Naive thymus-derived CD4-positive, alpha-beta T cell (primary cell): ENCODE measurements at places on chromosomes 1 and 21.

DNA sequence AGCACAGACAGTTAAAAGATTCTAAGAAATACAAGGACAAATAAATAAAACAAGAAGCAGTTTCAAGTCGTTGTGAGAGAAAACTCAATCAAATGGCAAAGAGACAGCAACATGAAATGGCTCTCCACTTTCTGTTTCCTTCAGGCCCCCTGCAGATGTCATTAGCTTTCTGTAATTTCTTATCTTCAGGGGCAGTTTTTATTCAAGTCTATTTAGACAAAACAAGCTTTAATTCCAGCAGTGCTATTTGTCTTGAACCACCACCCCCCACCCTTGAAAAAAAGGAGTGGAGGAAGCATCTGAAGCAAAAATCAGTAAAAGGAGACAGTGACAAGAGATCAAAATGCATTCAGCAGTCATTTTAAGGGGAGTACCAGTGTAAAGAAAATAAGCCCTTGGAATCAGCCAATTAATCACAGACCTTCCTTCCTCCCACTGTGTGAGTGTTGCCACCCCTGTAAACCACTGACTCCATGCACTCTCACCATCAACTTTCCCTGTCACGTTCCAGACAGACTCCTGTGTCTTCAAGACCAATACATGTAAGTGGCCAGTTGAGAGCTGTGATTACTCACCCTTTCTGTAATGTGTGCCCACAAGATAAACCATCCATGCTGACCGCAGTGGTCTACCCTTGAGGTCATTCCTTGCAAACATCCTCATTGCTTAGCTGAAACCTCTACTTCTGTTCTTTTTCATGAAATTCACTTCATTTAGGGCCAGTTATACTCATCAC lies 136.1 kb upstream of the HOOK1 start:
- no peak for DNase-seq

DNA sequence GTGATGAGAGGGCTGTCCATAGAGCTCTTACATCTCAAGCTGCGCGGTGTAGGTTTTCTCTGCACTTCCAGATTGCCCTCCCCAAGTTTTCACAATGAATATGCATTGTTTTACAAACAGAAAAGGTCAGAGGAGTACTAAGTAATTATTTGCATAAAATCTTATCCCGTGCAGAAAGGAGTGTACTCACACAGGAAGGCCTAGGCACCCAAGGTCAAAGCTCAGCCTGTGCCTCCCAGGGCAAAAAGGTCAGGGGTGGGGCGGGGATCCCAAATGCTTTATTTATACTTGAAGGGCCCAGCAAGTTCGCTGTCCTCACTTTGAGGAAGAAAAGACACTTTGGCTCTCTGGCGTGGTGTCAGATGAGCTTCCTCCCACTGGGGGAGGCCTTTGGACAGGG lies 10.3 kb upstream of the KCNE1 start:
- DNase-seq = no peak

- DNase-seq = no peak
Measured at GRCh38 chr1:64679177-64679576, 65.7 kb upstream of the RAVER2 start.

DNA sequence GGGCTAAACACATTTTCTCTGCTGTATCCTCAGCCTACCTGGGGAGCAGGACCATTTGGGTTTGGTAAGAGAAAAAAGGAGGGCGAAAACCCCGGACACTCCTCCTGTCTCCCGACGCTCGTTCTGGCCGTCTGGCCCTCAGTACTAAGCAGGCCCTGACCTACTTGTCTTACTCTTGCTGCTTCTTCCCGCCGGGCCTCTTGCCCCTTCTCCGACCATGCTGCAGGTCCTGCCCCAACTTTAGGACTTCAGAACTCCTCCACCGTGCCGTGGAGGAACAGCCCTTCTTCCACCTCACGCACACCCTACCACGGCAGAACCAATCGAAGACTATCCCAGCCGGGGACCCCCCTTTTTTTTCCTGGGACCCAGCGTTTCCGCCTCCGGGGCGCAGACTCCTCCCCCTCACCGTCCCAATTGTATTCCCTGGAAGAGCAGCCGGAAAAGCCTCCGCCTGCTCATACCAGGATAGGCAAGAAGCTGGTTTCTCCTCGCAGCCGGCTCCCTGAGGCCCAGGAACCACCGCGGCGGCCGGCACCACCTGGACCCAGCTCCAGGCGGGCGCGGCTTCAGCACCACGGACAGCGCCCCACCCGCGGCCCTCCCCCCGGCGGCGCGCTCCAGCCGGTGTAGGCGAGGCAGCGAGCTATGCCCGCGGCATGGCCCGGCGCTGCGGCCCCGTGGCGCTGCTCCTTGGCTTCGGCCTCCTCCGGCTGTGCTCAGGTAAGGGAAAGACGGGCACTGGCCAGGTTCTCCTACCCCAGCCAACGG lies at the start of gene CHRNB2:
TSS of gene CHRNB2 (plus strand) at position 393 of the 771 bp plus-strand sequence. CDS start at position 660, 267 bp downstream.
- peak; percentile 63 for DNase-seq

GRCh38 chr1:12761781-12762180 lies 11.8 kb upstream of the PRAMEF12 start:
- DNase-seq = no peak

DNA sequence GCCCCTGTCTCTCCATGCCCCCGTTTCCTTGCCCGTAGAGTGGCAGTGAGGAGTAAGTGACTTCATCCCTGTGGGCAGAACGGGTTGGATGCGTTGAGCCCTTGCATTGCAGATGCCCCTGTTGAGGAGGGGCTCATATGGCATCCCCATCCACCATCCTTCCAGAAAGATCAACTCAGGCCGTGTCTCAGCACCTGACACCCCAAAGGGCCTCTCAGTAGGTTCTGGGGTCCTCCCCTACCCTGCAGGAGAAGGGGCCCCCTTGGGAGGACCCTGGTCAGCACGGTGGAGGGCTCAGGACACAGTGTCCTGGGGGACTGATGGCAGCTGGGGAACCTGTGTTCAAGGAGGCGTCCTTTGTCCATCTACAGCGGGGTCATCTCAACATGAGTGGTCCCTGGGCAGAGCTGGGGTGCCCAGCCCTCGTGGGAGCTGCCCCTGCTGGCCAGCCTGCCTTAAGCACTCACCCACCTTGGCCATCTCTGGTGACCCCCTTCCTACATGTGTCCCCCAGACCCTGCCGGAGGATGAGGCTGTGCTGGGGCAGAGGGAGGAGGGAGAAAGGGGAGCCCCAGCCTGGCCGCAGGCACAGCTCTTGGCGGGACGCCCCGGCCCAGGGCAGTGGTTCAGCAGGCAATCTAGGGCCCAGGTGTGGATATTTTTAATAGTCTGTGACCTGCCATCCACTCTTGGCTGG lies 48.2 kb upstream of the ACTRT2 start:
- DNase-seq = no peak

GRCh38 chr1:156750711-156751450 lies 594 bp downstream of the HDGF start:
- peak; percentile 48 for DNase-seq

GRCh38 chr1:108072212-108072611 lies 107.2 kb upstream of the VAV3 start:
- no peak for DNase-seq

DNA sequence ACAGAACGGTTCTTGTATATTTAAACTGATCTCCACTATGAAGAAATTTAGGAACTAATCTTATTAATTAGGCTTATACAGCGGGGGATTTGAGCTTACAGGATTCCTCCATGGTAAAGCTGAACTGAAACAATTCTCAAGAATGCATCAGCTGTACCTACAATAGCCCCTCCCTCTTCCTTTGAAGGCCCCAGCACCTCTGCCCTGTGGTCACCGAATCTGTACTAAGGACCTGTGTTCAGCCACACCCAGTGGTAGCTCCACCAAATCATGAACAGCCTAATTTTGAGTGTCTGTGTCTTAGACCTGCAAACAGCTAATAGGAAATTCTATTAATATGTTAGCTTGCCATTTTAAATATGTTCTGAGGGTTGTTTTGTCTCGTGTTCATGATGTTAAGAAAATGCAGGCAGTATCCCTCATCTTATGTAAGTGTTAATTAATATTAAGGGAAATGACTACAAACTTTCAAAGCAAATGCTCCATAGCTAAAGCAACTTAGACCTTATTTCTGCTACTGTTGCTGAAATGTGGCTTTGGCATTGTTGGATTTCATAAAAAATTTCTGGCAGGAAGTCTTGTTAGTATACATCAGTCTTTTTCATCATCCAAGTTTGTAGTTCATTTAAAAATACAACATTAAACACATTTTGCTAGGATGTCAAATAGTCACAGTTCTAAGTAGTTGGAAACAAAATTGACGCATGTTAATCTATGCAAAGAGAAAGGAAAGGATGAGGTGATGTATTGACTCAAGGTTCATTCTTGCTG lies 147.2 kb downstream of the NR5A2 start:
- no peak for DNase-seq

DNA sequence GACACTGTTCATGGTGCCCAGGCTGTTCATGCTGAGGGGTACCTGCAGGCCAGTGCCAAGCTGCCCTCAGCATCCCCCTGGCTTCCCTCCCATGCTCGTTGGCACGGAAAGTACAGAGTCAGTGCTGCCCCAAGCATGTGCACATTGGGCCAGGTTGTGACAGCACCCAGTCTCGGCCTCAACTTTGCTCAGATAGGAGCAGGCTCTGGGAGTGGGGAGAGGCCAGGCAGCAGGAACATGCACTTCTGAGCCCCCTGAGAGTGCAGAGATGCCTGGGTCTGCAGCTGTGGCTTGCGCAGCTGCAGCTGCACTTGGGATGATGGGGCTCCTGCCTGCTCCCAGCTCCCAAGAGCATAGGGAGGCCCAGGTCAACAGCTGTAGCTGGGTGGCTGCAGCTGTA lies 966.4 kb upstream of the NCAM2 start:
- no peak for DNase-seq

GRCh38 chr1:78092643-78093042 lies 46.9 kb downstream of the GIPC2 start:
- DNase-seq = no peak

DNA sequence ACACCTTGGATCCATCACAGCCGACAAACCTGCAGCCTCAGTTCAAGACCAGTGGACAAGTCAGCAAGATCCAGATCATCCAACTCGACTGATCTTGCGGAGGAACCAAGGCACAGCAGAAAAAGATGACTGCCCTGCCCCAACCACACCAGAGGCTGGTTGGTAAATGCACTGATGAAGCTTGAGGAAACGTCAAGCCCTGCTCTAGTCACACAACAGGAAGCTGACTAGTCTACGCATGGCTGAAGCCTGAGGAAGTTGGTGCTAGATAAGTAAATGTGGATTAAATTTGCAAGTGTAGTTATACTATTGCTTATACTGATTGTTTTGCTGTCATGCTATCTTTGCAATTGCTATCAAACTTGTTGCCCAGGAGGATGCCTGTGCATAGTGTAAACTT lies 89.0 kb downstream of the LIPI start:
- DNase-seq = no peak

GRCh38 chr1:115837740-115838421 lies 3.0 kb downstream of the NHLH2 start:
- no peak for DNase-seq

DNA sequence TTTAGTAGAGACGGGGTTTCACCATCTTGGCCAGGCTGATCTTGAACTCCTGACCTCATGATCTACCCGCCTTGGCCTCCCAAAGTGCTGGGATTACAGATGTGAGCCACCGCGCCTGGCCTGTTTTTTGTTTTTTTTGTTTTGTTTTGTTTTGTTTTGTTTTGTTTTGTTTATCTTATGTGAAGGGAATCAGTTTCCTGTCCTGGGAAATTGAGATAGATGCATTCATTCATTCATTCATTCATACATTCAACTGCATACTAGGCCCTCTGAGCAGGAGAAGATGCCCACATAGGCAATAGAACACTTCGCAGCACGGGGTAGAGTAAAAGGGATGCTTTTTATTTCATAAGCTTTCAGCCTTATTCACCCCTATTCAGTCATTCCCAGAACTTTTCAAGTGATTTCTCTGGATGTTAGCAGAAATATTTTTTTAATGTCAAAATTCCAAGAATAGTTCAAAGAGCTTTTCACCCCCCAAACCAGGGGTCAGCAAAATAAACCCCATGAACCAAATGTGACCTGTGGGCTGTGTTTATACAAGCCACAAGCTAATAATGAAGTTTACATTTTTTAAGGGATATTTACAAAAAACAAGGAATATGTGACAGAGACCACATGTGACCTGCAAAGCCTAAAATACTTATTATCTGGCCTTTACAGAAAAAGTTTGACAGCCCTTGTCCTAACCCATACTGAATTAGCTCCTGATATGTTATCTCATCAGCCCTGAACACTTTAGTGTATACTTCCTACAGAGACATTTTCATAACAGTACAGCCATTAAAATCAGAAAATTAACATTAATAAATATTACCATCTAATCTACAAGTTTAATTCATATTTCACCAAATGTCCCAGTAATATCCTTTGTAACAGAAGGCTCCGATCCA lies 127.1 kb downstream of the MAST2 start:
- no peak for DNase-seq

DNA sequence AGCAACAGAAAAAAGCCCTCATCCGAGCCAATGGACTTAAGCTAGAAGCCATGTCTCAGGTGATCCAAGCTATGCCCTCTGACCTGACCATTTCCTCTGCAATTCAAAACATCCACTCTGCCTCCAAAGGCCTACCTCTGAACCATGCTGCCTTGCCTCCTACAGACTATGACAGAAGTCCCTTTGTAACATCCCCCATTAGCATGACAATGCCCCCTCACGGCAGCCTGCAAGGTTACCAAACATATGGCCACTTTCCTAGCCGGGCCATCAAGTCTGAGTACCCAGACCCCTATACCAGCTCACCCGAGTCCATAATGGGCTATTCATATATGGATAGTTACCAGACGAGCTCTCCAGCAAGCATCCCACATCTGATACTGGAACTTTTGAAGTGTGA lies 20.7 kb downstream of the NR5A2 start:
- no peak for DNase-seq

- DNase-seq = no peak
Measured at GRCh38 chr1:101437800-101438199, 201.0 kb downstream of the S1PR1 start.

DNA sequence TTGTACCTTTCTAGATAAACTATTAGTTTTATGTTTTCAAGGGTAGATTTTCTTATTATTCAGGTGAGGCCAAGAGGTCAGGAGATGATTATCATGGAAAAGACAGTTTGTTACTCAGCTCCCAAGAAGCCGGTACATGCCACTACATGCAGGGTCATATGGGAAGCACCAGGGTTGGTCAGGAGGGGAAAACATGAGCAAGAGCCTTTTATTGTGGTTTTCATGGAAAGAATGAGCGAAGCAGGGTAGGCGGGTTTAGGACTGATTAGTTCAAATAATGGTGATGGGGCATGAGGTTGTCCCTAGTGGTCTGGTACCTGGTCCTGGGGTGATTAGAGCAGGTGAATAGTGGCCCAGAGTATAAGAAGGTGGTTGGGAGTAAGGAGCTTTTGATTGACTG lies 189.9 kb downstream of the APP start:
- DNase-seq = no peak

- no peak for DNase-seq
Measured at GRCh38 chr1:188584119-188584518, 1755.4 kb downstream of the PLA2G4A start.

- no peak for DNase-seq
Measured at GRCh38 chr21:41170442-41170841, 2.5 kb downstream of the BACE2 start.

- no peak for DNase-seq
Measured at GRCh38 chr1:41427122-41427913, 57.2 kb downstream of the EDN2 start.

DNA sequence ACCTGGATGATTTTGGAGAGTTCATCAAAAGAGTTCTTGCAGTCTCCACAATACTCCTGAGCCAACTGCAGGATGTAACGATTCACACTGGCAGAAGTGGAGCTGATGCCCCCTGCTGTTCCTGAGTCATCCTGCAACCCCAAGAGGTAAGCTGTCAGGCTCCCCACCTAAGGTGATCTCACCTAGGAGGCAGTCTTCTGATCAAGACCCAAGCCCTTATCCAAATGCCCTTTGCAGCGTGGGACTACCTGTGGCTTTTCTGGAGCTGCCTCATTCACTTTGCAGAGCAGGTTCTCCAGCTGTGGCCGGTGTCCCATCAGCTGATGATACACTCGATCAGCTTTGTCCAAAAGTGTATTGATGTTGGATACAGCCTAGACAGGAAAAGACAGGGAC lies 96.4 kb downstream of the UBR4 start:
- DNase-seq = no peak
